ENCODE measurements at places on chromosomes 2 and 18.

GRCh38 chr2:217831306-217831705 is 171.5 kb downstream of the TNS1 start:
- H3K4me3 ChIP-seq = no peak overlapping the region
- no peaks in the 10 kb centered on the region for H3K27me3 ChIP-seq
- H3K36me3 ChIP-seq = no peaks in the 10 kb centered on the region
- no peak overlapping the region for H3K27ac ChIP-seq
- H3K4me1 ChIP-seq = no peaks in the 10 kb centered on the region

- no peak for DNase-seq
- H3K4me1 ChIP-seq = peaks cover 33% of the 10 kb centered on the region
- no peaks in the 10 kb centered on the region for H3K27me3 ChIP-seq
- peaks cover 2% of the 10 kb centered on the region for H3K36me3 ChIP-seq
Observed at GRCh38 chr2:19866771-19867170, 35.0 kb downstream of the TTC32 start.

DNA sequence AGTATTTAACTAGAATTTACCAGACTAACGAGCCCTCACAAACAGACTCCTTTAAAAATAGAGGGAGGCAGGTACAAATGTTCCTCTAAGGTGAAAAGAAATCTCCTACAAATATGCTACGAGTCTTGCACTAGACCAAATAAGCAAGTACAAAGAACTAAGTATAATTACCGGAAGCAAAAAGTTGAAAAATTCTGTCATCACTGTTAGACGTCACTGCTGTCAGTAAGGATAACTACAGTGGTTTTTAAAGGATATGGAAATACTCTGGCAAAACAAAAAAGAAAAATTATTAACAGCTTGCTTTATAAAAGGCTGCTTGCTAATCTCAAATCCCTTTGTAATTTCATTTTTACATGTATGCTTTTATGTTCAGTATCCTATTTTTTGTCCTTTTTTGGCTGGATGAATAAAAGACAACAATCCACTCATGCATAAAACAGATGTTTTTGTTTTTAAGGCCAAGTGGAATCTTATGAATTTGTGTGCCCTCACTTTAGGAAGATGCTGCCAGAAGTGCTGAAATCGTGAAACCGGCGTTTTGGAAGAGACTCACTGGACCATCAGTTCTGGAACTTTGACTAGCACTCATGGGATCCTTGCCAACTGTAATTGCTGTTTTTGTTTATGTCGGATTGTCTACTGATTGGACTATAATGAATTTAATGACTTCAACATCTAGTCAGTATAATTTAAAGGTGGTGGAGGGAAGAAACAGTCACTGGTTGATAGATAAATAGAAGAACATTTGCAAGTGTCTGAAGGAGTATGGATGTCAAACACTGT is 6.7 kb downstream of the ZNF521 start:
- peaks cover 28% of the 10 kb centered on the region for H3K27me3 ChIP-seq
- H3K4me1 ChIP-seq = peaks cover 12% of the 10 kb centered on the region
- H3K36me3 ChIP-seq = no peaks in the 10 kb centered on the region
- no peak overlapping the region for H3K27ac ChIP-seq
- DNase-seq = no peak

DNA sequence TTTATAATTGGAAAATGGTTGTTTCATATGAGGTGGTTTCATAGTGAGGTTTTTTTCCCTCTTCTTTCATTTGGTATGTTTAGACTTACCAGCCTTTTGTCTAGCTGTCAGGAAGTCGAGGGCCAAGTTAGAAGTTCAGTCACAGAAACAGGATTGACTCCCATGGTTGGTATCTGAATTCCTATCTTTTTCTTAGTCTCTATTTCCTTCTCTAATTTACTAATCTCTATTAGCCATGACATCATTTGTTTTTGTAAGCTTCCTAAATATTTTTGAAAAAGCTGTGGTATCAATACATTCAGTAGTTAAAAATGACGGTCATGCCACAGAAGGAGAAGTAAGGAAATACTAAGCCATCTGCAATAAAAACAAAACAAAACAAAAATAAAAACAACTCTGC is 206.9 kb downstream of the CCDC85A start:
- H3K27ac ChIP-seq = no peak overlapping the region
- H3K36me3 ChIP-seq = no peaks in the 10 kb centered on the region
- no peaks in the 10 kb centered on the region for H3K27me3 ChIP-seq
- no peaks in the 10 kb centered on the region for H3K4me1 ChIP-seq
- DNase-seq = no peak
- H3K4me3 ChIP-seq = no peak overlapping the region

- no peak overlapping the region for H3K27ac ChIP-seq
- H3K36me3 ChIP-seq = no peaks in the 10 kb centered on the region
- H3K4me1 ChIP-seq = no peaks in the 10 kb centered on the region
- no peak for DNase-seq
- H3K4me3 ChIP-seq = no peak overlapping the region
- H3K27me3 ChIP-seq = no peaks in the 10 kb centered on the region
Observed at GRCh38 chr2:238515377-238515776, 88.7 kb downstream of the ASB1 start.

DNA sequence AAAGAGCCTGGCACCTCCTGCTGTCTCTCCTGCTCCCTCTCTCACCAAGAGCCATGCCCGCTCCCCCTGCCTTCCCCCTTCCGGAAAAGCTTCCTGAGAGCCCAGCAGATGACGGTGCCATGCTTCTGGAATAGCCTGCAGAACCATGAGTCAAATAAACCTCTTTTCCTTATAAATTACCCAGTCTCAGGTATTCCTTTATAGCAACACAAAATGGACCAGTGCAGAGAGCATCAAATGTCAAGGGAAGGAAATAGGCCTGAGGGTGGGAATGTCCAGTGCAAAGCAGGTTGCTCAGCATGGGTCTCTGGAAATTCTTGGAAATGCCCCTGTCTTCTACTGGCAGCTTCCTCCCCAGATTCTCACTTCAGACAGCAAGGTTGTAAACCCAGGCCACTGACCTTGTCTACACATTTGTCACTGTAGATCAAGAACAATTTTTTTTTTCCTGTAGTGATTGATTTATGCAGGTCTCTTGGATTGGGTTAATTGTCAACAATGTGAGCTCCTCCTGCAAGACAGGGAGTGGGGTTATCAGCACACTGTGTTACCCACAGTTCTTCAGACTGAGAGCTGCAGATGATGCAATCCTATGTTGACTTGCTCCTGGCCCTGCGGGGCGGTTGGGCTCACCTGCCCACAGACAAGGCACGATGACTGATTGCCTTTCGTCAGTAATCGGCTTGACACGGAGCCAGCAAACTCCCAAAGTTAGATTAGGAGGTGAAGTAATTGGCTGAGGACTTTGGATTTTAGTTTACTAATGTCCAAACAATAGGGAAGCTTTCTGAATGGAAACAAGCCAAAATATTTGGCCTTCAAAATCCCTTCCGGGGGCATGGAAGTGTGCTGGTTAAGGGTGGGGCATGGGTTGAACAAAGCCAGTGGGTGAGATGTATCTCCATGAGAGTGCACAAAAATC is 5.4 kb upstream of the BOD1L2 start:
- peaks cover 2% of the 10 kb centered on the region for H3K27me3 ChIP-seq
- no peak overlapping the region for H3K4me3 ChIP-seq
- no peaks in the 10 kb centered on the region for H3K4me1 ChIP-seq
- no peaks in the 10 kb centered on the region for H3K36me3 ChIP-seq
- DNase-seq = no peak
- no peak overlapping the region for H3K27ac ChIP-seq

DNA sequence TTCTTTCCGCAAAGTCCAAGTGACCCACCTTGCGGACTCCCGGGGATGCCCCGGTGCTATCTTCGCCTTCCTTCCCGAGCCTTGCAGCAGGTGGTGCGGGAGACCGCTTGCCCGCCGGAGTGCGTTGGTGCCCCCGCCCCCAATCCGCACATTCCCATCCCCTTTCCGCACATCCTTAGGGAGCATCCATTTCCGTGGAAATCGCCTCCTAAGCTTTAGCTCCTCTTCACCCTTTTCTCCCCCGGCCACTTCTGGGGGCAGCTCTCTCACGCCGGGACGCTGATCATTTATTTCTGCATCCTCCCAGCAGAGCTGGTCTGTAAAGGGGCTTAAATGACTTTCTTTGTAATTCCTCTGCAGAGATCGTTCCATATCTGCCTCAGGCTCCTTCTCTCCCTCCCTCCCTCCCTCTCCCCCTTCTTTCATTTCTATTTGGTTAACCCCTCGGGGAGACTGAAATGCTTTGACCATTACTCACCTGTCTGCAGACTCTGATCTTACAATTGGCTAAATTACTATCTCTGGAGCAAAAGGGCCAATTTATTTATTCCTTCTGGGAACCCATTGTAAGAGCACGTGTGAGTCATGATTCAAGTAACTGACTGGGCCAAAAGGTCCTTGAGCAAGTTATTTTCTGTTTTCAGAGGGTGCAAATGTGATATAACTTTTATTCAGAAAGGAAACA is 1.3 kb upstream of the LYPD1 start:
- H3K4me3 ChIP-seq = no peak overlapping the region
- H3K27me3 ChIP-seq = peaks cover 43% of the 10 kb centered on the region
- H3K36me3 ChIP-seq = no peaks in the 10 kb centered on the region
- H3K4me1 ChIP-seq = no peaks in the 10 kb centered on the region
- H3K27ac ChIP-seq = no peak overlapping the region

- H3K4me3 ChIP-seq = no peak overlapping the region
- H3K27ac ChIP-seq = no peak overlapping the region
- H3K4me1 ChIP-seq = peaks cover 14% of the 10 kb centered on the region
Observed at GRCh38 chr2:70668432-70668831, 99.6 kb downstream of the ADD2 start.

DNA sequence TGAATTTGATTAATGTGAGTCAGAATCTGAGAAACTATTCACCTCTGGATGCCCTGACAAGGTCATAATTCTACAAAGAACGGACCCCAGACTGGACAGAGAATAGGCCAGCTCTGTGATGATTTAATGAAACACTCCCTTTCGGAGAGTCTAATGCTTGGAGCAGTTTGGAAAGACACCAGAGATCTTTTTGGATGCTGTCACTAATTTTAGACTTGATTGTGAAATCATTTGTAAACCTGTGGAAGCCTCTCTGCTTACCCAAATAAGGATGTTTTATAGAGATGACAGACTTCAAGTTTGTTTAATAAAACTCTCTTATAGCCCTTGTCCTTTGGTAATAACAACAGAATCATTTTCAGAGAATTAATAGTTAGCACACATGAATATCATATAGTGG is 83.5 kb downstream of the MYL12B start:
- H3K27ac ChIP-seq = no peak overlapping the region
- no peaks in the 10 kb centered on the region for H3K27me3 ChIP-seq
- DNase-seq = no peak
- no peak overlapping the region for H3K4me3 ChIP-seq

GRCh38 chr2:240905176-240905781 is 857 bp upstream of the CROCC2 start:
- DNase-seq = no peak
- no peak overlapping the region for H3K27ac ChIP-seq
- H3K4me1 ChIP-seq = no peaks in the 10 kb centered on the region
- no peaks in the 10 kb centered on the region for H3K27me3 ChIP-seq

DNA sequence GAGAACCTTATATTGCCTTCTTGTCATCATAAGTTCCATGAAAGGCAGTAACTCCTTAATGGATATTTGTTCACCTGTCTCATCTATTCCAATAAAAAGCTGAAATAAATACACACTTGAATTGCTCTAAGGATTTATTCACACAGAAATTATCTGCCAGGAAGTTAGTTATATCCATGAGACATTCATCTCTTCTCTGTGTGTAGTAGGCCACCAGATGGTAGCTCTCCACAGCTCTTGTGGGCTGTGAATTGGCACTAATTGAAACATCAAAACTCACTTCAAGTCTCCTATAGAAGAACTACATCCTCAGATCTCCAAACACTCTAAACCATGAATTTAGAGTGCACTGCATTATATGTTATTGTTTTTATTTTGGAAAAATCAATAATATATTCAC is 189.6 kb downstream of the DSC3 start:
- H3K4me1 ChIP-seq = no peaks in the 10 kb centered on the region
- DNase-seq = no peak
- no peak overlapping the region for H3K27ac ChIP-seq
- H3K36me3 ChIP-seq = no peaks in the 10 kb centered on the region

GRCh38 chr2:45191976-45192375 is 182.7 kb upstream of the SIX2 start:
- H3K4me3 ChIP-seq = no peak overlapping the region
- no peaks in the 10 kb centered on the region for H3K4me1 ChIP-seq
- H3K27ac ChIP-seq = no peak overlapping the region
- no peaks in the 10 kb centered on the region for H3K36me3 ChIP-seq

GRCh38 chr2:199144036-199144435 is 313.7 kb downstream of the SATB2 start:
- H3K36me3 ChIP-seq = no peaks in the 10 kb centered on the region
- H3K4me3 ChIP-seq = no peak overlapping the region
- no peak overlapping the region for H3K27ac ChIP-seq
- no peak for DNase-seq

- DNase-seq = no peak
- H3K36me3 ChIP-seq = peaks cover 20% of the 10 kb centered on the region
- H3K4me1 ChIP-seq = peaks cover 20% of the 10 kb centered on the region
Observed at GRCh38 chr2:230910546-230911177, 14.4 kb downstream of the GPR55 start.

GRCh38 chr18:14098428-14098827 is 33.8 kb downstream of the ZNF519 start:
- no peaks in the 10 kb centered on the region for H3K36me3 ChIP-seq
- H3K4me1 ChIP-seq = no peaks in the 10 kb centered on the region
- H3K4me3 ChIP-seq = no peak overlapping the region
- DNase-seq = no peak
- no peak overlapping the region for H3K27ac ChIP-seq

DNA sequence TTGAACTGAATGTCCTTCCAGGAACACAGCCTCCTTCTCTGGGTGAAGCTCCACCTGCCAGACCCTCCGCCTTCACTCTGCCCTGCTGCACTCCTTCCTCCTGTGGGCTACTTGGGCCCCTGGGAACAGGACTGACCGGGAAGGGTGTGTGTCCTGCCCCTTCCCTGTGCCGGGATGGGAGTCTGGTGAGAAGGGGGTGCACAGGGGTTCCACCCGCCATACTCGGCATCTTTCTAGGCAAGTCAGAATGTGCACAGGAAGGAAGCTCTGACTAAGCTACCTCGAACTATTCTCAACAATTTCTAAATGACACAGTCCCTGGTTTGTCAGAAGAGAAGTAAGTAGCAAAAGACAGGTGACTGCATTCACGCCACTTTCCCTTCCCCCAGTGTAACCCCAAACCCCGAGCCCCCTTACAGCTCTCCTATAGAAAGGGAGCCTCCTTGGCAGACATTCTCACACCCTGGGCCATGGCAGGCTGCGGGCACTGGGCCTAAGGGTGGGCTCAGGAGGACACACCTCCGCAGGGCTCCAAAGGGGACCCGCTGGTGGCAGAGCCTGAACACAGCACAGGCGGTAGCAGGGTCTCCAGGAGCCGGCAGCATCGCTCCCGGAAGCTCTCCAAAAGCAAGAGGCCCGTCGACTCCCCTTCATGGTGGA is 184.1 kb downstream of the HDAC4 start:
- no peak overlapping the region for H3K27ac ChIP-seq
- peaks cover 8% of the 10 kb centered on the region for H3K36me3 ChIP-seq

GRCh38 chr2:13652531-13653313 is 936.0 kb downstream of the TRIB2 start:
- DNase-seq = no peak
- no peak overlapping the region for H3K27ac ChIP-seq
- no peaks in the 10 kb centered on the region for H3K4me1 ChIP-seq
- no peaks in the 10 kb centered on the region for H3K36me3 ChIP-seq

GRCh38 chr2:239730897-239731296 is 294.2 kb downstream of the NDUFA10 start:
- no peaks in the 10 kb centered on the region for H3K36me3 ChIP-seq
- H3K27me3 ChIP-seq = peaks cover 2% of the 10 kb centered on the region
- no peak overlapping the region for H3K27ac ChIP-seq
- H3K4me1 ChIP-seq = peaks cover 13% of the 10 kb centered on the region
- no peak overlapping the region for H3K4me3 ChIP-seq
- DNase-seq = no peak
